PC-3 (cell line): ENCODE measurements at places on chromosomes 1 and 21.

- no peak for DNase-seq
These were observed 10.0 kb upstream of the EFHD2 start for GRCh38 chr1:15399710-15400109.

GRCh38 chr1:154758346-154758745 is 111.7 kb downstream of the KCNN3 start:
- no peak for DNase-seq

DNA sequence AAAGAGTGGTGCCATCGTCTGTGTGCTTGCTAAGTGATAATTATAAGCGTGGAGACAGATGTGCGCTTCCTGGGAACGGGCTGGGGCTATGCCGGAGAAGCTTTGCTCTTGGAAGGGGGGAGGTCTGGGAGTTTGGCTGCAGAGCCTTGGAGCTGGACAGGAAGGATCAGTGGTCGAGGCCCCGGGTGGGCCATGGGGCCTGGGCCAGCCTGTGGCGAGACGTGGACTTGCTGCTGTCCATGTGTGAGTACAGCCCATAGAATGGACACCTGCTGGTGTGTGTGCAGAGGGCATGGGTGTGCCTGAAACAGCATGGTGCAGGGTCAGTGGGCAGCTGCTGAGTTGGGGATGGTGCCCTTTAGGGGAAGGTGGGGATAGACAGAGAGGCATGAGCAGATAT is 121.3 kb downstream of the PCBP3 start:
- no peak for DNase-seq

DNA sequence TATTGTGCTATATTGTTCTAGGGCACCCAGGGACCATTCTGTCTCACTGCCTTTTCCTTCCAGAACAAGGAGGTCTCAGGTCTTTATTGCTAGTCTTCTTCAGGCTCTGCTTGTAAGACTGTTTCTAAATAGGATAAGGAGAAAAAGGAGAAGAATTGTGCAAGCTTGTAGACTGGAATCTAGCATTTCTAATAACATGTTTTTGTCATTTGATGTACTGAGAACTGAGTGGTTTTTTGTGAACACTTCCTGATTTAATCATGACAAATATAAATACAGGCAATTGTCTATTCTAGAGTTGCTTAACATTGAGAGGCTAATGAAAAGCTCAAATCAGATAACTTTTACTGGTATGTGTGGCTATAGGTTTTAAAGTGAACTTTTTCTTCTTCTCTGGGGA is 77.6 kb downstream of the CLIC4 start:
- no peak for DNase-seq

GRCh38 chr1:89692601-89693521 is 59.9 kb downstream of the LRRC8C start:
- peak; percentile 40 for DNase-seq

DNA sequence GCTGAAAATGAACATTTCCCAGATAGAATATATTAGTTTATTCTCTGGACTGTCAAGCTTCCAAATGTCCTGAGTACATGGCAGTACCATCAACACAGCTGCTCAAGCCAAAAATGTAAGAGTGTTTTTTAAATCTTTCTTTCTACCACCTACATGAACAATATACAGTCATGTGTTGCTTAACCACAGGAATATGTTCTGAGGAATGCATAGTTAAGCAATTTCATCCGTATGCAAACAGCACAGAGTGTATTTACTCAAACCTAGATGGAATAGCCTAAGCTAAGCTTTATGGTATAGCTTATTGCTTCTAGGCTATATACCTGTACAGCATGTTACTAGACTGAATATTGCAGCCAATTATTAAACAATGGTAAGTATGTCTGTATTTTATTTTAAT is 561.9 kb upstream of the ADGRL4 start:
- peak; percentile 34 for DNase-seq

GRCh38 chr1:193538003-193538354 is 351.6 kb upstream of the B3GALT2 start:
- peak; percentile 33 for DNase-seq

DNA sequence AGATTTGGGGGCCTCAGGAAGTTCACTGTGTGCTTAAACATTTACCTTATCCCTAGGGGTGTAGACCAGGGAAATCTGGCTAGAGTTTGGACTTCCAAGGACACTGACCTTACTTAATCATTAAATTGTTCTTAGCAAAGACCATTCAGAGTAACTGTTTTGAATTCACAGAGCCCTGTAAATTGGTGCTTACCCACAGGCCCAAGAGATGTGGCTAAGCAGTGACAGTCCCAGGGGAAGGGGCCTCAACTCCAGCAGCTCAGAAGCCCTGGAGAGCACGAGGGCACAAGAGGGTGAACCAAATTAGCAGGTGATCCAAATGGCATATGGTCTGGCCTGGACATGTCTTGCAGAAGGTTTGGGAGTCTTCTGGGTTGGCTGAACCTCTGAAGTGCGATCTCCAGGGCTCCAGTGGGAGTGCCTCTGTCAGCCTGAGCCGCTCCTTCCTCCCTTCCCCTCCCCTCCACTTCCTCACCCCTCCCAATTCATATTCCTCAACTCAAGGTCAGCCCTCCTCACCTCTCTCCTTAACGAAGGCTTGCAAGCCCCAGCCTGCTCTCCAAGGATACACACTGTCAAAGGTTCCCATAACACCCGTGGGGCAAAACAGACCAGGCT is 4.3 kb downstream of the PAQR7 start:
- DNase-seq = no peak

- no peak for DNase-seq
These were observed 173.3 kb downstream of the COL24A1 start for GRCh38 chr1:85983316-85983715.

DNA sequence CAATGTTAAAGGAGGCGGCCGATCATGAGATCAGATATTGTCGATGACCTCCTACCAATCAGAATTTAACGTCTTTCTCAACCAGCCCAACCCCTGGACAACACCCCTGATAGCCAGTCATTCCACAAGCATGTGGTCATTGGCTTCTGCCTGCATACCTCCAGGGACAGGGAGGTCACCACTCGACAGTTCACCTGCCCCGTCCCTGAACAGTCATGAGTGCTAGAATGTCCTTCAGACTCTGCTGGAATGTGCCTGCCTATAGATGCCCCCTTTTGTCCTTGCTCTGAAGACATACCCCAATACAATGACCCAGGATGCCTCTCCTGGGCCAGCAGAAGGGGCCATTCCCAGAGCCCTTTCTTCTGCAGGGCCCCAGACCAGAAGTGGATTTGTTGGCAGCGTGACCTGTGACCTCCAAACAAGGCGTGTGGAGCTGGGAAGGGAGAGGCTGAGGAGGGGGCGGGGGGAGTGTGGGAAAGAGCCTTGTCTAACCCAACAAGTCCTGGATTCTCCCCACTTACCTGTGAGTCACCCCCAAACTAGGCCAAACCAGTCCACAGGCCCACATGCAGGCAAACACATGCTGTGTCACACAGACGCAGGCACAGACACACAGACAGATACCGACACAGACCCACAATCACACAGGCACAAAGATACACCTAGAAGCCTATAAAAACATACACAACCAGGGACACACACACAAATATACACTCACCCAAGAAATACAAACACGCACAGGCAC is 2.2 kb downstream of the CRYBG2 start:
- DNase-seq = peak; percentile 65

DNA sequence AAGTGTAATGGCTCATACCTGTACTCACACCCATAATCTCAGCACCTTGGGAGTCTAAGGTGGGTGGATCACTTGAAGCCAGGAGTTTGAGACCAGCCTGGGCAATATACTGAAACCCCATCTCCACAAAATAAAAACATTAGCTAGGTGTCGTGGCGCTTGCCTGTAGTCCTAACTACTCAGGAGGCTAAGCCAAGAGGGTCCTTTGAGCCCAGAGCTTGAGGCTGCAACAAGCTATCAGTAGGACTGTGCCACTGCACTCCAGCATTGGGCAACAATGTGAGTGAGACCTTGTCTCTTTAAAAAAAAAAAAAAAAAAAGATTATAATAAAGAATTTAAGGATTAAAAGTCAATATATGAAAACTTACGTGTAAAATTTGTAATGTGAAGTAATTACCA is 11.7 kb downstream of the BPNT1 start:
- DNase-seq = no peak

DNA sequence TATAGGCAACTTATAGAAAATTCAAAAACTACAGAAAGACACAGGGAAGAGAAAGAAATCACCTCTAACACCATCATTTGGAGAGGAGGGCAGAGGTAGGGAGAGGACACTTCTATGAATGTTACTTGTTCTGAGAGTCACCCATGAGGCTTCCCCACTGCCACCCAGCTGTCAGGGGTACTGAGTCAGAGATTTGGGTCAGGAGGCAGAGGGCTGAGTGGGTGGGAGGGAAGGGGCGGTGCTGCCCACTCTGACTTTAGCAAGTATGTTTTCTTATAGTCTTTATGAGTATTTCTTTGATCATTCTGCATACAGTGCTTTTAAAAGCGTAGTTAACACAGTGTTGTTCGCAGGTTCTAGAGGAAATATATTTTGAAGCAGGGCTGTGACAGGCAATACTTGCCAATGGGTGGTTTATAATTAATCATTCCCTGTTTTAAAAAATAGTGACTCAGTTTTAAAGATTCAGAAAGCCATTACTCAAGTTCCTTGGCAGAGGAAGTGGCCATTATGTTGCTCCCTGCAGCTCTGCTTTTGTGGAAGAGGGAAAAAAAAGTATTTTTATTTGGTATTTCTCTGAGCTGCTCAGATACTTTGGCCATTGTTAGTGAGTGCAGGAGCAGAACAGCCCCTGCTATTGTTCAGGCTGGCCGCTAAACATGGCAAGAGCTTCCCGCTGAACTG is 18.3 kb downstream of the IL6R start:
- peak; percentile 79 for DNase-seq

DNA sequence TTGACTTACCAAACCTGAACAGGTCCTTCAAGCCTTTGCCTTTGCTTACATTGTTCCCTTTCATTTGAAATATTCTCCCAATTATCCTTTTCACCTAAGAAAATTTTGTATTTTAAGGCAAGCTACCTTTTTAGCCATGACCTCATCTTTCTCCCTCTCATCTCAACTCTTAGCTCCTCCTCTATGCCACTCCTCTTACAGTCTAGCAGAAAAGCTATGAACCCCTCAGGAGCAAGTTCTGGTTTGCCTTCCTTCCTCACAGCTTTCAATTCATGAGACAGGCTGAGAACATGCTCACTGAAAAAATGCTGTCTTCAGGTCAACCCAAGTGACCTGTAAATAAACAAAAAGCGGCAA is 8.3 kb upstream of the MUTYH start:
- no peak for DNase-seq

- no peak for DNase-seq
These were observed 4.4 kb downstream of the ECHDC2 start for GRCh38 chr1:52917156-52917555.

GRCh38 chr1:156992215-156992614 is 53.3 kb downstream of the ARHGEF11 start:
- no peak for DNase-seq

DNA sequence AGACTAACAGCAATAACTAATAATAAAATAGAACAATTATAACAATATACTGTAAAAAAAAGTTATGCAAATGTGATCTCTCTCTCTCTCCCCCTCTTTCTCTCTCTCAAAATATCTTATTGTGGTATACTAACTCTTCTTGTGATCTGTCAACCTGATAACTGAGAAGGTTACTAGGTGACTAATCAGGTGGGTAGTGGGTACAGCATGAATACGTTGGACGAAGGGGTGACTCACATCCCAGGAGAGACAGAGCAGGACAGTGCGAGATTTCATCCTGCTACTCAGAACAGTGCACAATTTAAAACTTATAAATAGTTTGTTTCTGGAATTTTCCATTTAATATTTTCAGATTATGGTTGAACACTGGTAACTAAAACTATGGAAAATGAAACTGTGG is 257.5 kb downstream of the LRRC40 start:
- DNase-seq = peak; percentile 74

- no peak for DNase-seq
These were observed 35.7 kb downstream of the PALMD start for GRCh38 chr1:99681583-99681982.

DNA sequence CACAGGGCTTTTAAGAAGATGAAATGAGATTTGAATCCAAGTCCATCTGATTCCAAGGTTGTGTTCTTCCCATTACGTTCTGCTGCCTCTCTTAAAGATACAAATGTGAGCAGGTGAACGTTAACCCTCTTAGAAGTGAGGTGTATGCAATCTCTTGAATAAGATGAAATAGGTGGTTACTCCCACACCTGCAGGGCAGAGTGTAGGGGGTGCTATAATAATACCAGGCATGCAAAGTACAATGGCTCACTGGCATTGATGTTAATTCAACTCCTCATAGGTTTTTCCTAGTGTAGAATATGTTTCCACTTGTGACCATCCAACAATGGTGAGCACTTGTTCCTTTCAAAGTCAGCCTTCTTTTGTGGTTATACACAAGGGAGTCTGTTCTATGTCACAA is 163.0 kb downstream of the ASTN1 start:
- no peak for DNase-seq

DNA sequence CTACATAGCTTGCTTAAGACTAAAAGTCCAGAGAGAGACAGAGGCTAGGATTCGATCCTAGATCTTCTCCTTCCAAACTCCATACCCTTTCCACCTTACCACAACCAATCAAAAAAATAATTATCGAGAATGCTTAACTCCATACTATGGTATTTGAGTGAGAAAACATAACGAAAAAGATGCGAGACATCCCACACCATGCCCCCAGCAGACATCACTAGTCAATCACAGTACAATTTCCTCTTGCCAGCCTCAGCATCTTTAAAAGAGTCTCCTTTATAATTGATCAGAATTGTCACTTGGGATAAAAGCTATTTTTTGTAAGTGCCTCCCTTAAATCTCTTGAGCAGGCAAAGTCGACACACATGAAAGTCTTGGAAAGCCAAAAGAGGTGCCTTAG is 875 bp downstream of the NCF2 start:
- no peak for DNase-seq

GRCh38 chr1:157577420-157577819 is 20.5 kb downstream of the FCRL4 start:
- DNase-seq = no peak

- peak; percentile 100 for DNase-seq
These were observed 7.0 kb upstream of the P3R3URF start for GRCh38 chr1:46183079-46183847.

- no peak for DNase-seq
These were observed 169.8 kb downstream of the DAB1 start for GRCh38 chr1:57254022-57254421.

DNA sequence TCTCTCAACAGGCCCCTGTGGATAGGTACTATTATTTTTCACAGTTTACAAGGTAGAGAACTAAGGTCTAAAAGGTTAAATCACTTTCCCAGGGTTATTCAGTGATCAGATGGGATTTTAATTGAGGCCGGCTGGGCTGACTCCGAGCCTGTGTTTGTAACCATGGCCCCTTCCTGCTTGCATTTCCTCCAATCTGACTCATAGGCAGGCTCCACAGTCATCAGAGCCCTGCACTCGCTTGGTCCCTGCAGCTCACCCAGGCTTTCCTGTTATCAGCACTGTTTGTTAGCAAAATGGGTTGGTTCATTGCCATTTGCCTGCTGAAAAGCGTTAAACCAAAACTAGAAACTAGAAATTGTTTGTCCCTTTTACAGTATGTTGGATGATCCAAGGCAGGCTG is 41.4 kb upstream of the LMX1A start:
- peak; percentile 63 for DNase-seq
